Pons (tissue), 1 donor: ENCODE measurements at places on chromosomes 11 and 22.

DNA sequence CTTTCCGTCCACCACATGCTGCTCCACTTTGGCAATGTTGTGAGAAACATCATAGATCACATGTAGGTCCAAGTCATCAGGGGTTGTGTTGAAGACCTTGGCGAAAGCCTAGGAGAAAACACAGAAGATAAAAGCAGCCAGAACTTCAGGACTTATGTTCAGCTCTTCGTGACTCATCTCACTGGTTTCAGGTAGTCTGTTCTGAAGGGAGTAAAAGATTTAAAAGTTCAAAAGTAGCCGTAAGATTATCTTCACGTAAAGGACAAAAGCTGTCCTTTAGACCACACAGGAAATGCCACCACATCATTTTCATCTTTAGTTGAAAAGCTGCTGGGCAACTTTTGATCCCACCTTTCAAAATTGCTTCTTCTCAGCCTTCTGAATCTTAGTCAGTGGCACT, 16.9 kb downstream of the RTCB start:
- DNase-seq: no peak

DNA sequence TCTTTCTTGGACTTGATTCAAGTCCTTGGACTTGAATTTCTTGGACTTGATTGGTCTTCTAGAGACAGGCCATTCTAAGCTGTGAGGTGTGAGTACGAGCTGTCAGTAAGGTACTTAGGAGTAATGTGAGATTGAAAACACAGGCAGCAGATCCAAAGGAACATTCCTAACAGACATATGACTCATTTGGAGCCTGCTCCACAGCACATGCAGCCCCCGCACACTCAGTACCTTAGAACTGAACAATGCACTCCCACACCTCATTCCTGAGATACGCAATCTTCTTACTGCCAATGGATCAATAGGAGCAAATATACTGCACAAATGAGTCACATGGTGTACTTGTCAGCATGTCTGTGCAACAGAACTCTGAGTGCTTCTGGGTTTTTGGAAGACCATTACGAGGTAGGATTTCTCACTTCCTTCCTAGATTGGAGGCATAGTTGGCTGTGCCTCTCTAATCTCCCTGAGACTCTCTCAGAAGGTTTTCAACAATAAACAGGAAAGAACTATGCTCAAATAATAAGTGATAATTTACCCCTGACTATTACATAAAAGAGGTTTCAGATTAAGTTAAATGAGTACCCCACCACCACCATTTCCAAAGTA, 243.1 kb downstream of the KCNA4 start:
- no peak for DNase-seq

DNA sequence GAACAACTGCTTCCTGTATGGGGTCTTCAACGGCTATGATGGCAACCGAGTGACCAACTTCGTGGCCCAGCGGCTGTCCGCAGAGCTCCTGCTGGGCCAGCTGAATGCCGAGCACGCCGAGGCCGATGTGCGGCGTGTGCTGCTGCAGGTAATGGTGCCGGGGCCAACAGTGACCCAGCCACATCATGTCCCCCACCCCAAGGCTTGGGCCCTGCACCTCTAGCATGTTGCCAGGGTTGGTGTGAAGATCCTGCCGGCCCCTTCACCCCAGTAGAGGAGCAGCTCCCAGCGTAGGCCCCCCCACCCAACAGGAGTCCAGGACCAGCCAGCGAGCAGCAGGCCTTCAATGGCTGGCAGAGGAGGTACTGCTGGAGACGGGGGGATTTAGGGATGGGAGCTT, 15.9 kb downstream of the TAB1 start:
- DNase-seq: no peak

- no peak for DNase-seq
Measured at GRCh38 chr11:68581901-68582300, 102.4 kb upstream of the GAL start.

DNA sequence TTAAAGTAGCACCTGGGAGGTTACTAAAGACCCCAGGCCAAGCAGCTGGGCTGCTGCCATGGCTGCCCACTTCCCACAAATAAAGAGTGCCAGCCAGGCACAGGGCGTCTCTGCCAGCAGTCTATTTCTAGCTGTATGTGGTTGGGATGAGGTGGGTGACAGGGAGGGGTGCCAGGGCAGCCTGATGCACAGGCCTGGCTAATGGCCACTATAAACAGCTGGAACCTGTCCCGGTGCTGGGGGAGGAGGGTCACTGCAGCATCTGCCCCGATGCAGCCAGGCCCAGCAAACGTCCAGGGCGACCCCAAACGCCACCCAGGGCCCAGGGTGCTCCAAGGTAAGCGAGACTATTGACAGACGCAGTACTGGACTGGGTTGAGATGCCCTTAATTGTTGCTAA, 37.4 kb downstream of the SCUBE1 start:
- no peak for DNase-seq

- no peak for DNase-seq
Measured at GRCh38 chr11:14132312-14132711, 169.8 kb downstream of the SPON1 start.

DNA sequence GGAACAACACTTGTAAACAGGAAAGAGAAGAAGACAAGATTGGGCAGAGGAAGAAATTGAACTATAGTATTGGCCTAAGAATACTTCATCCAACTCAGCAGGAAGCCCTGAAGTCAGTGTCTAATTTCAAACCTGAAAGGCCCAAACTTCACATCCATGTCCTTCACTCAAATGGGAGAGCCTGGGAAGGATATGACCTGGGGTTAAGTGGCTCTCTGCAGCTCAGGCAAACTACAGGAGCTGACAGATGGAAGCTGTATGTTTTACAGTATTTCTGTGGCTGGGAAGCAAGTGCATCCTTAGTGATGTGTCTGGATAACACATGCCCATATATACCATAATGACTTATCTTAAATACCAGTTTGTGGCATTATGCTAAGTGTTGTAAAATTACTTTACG, 196.2 kb downstream of the SOX6 start:
- DNase-seq: no peak

DNA sequence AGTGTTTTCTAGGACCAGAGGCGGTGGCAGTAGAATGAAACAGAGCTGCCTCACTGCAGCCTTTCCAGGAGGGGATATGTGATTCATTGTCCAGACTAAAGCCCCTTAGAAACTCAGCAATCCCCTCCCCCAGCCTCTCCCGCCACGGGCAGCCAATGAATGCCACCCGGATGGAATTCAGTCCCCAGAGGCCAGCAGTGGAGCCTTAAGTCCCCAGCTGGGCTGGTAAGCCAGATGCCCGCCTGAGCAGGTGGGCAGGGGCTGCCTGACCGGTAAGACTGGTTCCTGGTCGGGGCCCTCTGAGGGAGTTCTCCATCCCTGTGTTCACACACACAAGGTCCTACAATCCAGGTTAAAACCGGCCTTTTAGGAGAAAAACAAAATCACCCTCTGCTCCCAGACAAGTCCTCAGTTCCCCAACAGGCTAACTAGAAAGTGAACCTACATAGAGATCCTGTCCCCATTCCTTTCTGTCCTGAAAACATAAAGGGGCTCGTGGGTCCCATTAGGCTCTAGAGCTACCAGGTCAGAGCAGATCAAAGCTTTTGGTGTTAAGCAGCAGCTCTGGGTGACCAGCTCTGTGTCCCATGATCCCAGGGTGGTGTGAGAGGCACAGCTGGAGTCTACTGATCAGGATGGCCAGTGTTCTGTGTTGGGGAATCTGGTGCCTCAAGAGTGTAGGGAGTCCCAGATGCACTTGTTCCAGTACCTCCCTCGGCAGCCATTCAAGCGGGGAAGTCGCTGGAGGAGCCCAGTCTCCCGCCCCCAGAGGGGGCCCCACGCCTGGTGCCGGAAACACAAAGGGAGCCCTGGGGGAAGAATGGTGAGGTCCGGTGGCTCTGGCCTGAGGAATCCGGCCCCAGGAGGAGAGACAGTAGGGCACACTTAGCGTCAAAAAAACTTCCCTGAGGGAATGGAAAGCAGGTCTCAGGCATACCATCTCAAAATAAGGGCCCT, 2.6 kb downstream of the PATZ1 start:
- DNase-seq: peak; percentile 50

- DNase-seq: peak; percentile 62
Measured at GRCh38 chr11:118605116-118605867, 2.1 kb upstream of the PHLDB1 start.

GRCh38 chr22:46055181-46055875, 78.4 kb upstream of the WNT7B start:
- DNase-seq: peak; percentile 66

DNA sequence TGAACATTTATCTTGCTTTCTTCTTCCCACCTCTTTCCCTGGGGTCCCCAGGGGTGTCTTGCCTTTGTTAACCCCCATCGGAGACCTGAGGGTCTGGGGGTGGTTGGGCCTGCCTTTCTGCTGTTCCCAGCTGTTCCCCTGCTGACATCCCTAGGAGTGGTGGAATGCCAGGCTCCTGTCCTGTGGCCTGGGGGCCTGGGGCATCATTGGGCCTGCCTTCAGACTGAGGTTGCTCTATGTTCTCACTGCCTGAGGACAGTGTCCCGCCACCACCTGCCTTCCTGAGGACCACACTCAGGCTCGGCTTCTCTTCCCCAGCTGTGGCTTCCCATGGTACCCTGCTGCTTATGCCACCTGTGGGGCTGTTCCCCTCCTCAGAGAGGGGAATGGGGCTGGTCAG, 1.1 kb upstream of the IL18BP start:
- no peak for DNase-seq

GRCh38 chr22:46577368-46578249, 40.2 kb upstream of the CELSR1 start:
- DNase-seq: no peak

GRCh38 chr22:49765951-49766350, 61.7 kb downstream of the BRD1 start:
- no peak for DNase-seq
